ENCODE measurements at places on chromosomes 3 and 15.

DNA sequence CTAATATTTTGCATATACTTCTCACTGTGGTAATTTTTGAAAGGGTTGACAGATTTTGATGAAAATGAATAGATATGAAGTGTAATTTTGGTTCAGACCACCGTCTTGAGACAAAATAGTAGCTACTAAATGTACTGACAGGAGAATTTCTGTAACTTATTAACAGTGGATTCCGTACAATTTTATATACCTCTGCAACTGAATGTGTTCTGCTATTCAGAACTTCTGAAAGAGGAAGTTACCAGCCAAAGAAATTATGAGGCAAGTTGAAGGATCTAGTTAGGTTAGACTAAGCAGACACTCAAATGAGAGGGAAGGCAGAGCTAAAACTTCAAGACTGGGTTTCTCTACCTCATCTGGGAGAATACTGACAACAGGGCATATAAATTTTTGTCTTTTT is 29.4 kb downstream of the GAP43 start:
- no peak for DNase-seq

GRCh38 chr3:33430061-33430460 is 10.1 kb downstream of the UBP1 start:
- no peak for DNase-seq

DNA sequence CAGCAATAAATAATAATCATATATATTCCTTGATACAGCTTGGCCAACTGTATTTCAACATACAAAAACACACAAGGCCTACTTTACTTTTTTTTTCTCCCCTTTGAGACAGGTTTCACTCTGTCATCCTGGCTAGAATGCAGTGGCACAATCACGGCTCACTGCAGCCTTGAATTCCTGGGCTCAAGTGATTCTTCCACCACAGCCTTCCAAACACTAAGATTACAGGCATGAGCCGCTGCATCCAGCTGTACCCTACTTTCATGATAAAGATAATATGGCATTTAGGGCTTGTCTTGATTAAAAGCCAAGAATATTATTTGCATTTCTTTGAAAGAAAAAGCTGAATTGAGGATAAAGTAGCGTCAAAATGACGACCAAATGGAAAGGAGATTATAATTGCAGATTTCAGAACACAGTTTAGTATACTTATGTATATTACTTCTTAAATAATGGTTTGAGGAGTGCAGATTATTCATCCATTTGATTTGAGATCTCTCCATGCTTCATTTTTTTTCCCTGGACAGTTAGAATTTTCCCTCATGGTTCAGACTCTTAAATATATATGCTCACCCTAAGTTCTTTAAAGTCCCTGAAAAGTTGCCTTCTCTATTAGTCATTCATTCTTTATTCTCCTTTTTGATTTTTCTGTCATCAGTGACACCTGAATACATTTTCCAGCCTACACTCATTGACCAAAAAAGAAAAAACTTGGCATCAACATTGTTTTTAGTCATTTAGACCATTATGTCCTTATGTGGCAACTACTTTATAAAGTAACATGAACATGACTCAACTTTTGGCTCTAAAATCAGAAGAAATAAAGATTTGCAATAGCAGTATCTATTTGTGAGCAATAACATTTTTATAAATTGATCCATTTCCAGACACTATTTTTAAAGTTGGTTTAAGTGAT is 48.5 kb upstream of the MLF1 start:
- DNase-seq = no peak

GRCh38 chr15:34147371-34148140 is 45.7 kb downstream of the PGBD4 start:
- no peak for DNase-seq

- no peak for DNase-seq
Measured at GRCh38 chr3:2246873-2247648, 148.4 kb downstream of the CNTN4 start.

DNA sequence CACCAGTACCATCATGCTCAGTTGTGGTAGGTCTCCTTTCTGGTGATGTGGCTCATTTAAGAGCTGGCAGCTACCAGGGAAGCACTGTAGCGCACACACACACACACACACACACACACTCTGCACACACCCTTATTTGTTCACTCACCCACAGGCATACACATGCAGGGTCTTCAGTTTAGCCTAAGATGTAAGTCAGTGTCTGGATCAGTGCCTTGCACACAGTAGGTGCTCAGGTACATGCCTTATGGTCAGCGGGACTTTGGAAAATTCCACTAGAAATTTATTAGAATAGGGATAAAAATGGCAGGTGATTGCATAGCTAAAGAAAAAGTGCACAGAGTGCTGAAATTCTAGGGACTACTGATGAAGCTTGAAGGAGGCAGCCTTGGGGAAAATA is 23.6 kb downstream of the XYLB start:
- DNase-seq = no peak

DNA sequence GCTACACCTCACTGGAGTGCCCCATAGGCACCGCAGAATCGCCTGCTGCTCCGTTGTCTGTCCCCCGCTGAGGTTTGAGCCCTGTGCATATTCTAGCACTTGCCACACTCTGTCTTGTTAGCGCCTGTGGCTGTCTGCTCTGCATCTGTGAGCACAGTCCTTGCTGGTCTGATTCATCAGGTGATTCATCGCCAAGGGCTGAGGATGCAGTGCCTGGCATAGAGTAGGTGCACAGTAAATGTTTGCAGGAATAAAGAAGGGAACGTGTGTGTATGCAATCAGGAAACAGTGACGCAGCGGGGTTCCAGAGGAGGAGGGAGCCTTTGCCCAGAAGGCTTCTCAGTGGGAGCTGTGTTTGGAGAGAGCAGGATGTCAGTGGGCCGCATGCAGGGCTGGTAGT is 124.0 kb upstream of the PLXNA1 start:
- DNase-seq = no peak

All from right cardiac atrium (tissue), 5 donors.